ENCODE measurements at places on chromosomes 6 and 20.

- no peak overlapping the region for H3K27ac ChIP-seq
- no peak for DNase-seq
These were observed 208.7 kb upstream of the PRND start for GRCh38 chr20:4512891-4513550.

DNA sequence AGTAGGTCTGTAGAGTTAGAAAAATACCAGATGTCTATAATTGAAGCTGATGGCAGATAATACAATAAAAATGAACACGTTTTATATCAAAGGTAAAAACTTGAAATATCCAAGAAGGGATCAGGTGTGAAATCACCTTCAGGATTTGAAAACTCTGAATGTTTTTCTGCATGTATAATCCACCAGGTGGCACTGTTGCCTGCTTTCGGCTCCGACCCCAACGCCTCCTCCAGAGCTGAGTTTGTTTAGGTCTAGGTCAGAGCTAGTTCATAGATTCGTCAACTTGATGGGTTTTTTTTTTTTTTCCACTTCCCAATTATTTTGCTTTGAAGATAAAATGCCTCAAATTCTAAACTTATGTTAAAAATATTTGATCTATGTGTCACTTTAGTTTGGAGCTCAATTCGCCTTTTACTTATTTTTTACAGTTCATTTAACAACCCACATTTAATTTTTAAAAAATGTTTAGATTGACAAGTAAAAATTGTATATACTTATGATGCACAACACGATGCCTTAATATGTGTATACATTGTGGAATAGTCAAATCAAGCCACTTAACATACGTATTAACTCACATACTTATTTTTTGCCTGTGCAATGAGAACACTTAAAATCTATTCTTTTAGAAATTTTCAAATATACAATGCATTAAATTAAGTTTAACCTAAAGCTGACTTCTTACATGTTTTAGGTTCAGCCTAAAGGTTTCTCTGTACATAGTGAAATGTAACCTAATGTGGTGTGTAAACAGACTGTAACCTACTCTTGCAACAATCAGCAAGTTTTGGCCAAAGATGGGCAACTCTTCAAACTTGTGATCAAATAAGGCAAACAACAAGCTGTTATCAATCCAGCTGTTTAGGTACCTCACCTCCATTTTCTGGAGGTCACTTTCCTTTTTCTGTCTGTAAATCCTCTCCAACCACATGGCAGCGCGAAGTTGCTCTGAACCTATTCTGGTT is 39.4 kb upstream of the ENPP4 start:
- H3K27me3 ChIP-seq = no peaks in the 10 kb centered on the region
- no peaks in the 10 kb centered on the region for H3K4me1 ChIP-seq
- peak; percentile 80 for DNase-seq
- H3K4me3 ChIP-seq = no peak overlapping the region
- no peaks in the 10 kb centered on the region for H3K36me3 ChIP-seq

DNA sequence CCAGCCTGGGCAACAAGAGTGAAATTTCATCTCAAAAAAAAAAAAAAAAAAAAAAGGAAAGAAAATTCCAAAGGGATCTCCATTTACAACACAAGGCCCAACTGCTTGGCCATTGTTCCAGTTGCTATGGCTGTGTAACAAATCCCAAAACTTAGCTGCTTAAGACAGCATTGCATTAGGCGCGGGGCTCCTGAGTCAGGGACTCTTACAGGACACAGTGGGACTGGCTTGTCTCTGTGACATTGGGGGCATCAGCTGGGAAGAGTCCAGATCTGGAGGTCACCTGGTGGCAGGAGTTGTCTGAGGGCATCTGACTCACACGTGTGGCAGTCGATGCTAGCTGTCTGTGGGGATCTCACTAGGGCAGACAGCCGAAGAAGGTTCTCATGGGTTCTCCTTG is 35.6 kb downstream of the TTLL9 start:
- H3K4me3 ChIP-seq = no peak overlapping the region
- H3K27me3 ChIP-seq = no peaks in the 10 kb centered on the region
- no peaks in the 10 kb centered on the region for H3K4me1 ChIP-seq
- no peak overlapping the region for H3K27ac ChIP-seq

GRCh38 chr20:16451001-16451400 is 122.2 kb downstream of the KIF16B start:
- no peak overlapping the region for H3K27ac ChIP-seq
- no peaks in the 10 kb centered on the region for H3K36me3 ChIP-seq
- no peak for DNase-seq
- no peak overlapping the region for H3K4me3 ChIP-seq

GRCh38 chr6:2447931-2448330 is 202.5 kb upstream of the GMDS start:
- H3K27me3 ChIP-seq = no peaks in the 10 kb centered on the region
- peaks cover 7% of the 10 kb centered on the region for H3K4me1 ChIP-seq
- H3K4me3 ChIP-seq = no peak overlapping the region
- no peaks in the 10 kb centered on the region for H3K36me3 ChIP-seq

- H3K27me3 ChIP-seq = no peaks in the 10 kb centered on the region
- no peak for DNase-seq
- no peak overlapping the region for H3K27ac ChIP-seq
- H3K4me1 ChIP-seq = no peaks in the 10 kb centered on the region
- no peaks in the 10 kb centered on the region for H3K36me3 ChIP-seq
- H3K4me3 ChIP-seq = no peak overlapping the region
These were observed 165.3 kb downstream of the CDH4 start for GRCh38 chr20:61417221-61417941.

DNA sequence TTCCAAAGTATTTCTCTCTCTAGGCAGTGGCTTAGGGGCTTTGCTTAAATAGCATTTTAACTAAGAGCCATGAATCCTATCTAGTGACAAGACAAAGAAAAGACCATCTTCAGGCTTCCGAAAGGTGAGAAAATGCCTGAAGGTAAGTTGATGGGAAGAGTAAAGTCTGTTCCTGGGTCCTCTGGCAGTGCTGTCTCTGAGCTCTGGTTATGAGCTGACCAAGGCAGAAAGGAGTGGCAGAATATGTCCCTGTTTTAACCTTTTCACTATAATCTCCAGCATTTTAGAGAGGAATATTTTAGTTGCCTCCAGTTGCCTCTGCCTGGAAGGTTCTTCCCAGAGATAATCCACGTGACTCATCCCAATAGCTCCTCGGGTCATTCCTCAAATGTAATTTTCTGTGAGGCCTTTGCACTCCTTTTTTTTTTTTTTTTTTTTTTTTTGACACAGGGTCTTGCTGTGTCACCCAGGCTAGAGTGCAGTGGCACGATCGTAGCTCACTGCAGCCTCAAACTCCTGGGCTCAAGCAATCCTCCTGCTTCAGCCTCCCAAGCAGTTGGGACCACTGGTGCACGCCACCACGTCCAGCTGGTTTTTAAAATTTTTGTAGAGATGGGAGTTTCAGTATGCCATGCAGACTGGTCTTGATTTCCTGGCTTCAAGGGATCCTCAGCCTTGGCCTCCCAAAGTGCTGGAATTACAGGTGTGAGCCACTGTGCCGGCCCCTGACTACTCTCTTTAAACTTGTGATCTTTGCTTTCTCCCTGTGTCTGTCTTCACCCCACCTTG is 3.7 kb upstream of the ARMH2 start:
- no peaks in the 10 kb centered on the region for H3K4me1 ChIP-seq
- no peak overlapping the region for H3K4me3 ChIP-seq
- H3K27ac ChIP-seq = no peak overlapping the region
- H3K36me3 ChIP-seq = no peaks in the 10 kb centered on the region

DNA sequence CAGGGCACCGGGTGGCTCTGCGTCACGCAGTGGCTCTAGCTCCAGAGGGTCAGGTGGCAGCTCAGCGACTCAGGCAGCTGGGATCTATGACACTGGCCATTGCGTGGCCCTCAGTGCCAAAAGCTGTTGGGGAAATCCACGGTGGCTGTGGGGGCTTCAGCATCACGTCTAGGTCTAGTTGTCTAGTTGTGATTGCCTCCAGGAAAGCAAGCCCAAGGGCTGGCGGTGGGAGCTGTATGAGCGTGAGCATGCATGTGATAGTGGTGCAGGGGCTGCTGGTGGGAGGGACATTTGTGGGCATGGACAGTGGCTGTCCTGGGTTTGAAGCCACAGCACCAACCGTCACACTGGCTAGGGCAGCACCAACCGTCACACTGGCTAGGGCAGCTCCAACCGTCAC is 191.4 kb downstream of the THBS2 start:
- H3K27ac ChIP-seq = no peak overlapping the region
- DNase-seq = no peak

- peaks cover 5% of the 10 kb centered on the region for H3K4me1 ChIP-seq
- DNase-seq = no peak
- H3K27me3 ChIP-seq = no peaks in the 10 kb centered on the region
These were observed 7.6 kb upstream of the CCN2 start for GRCh38 chr6:131958542-131959470.

- DNase-seq = no peak
- H3K4me1 ChIP-seq = peaks cover 12% of the 10 kb centered on the region
- no peak overlapping the region for H3K4me3 ChIP-seq
- H3K27ac ChIP-seq = no peak overlapping the region
These were observed 12.2 kb downstream of the PRDM13 start for GRCh38 chr6:99618649-99619408.

DNA sequence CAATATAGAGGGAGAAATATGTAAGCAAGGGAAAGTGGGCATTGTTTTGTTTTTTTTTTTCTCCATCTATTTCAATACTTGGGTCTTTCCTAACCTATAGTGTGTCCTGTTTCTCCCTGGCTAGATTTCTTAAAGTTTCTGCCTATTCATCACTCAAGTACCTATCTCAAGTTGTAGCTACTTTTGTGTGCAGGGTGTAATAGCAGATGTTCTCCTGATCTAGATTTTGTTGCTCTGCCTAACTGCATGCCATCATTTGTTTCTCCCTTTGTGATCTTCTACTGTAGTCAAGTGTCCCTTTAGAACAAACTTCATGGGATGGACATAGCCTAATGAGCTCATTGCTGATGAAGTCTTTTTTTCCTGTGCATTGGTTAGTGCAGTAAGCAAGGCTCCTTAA is 45.8 kb downstream of the TOP1 start:
- no peak for DNase-seq
- H3K27ac ChIP-seq = no peak overlapping the region
- no peaks in the 10 kb centered on the region for H3K27me3 ChIP-seq
- H3K36me3 ChIP-seq = peaks cover 42% of the 10 kb centered on the region
- peaks cover 79% of the 10 kb centered on the region for H3K4me1 ChIP-seq
- no peak overlapping the region for H3K4me3 ChIP-seq

DNA sequence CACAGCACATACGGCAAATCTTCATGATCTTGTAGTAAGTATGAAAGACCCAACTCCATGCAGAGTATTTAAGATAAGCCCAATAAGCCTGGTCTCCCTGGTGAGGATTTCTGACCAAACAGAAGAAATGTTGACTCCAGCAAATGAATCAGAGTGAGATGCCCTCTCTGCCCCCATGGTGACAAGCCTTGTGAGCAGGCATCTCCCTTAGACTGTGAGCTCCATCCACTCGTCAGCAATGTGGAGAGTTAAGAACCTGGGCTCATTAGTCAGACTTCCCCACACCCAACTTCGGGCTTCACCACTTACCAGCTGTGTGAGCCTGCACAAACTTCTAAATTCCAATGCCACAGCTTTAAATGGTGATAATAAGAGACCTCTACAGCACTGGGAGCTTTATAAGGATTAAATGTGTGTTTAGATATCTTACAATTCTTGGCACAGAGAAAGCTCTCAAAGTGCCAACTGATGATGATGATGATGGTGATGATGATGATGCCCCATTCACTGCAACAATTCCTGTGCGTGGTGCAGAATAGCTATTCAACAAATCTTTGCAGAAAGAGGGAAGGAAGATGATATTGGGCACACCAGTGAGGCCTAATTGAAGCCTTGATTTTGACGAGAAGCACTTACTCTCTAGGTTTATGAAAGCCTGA is 253.4 kb upstream of the TAB2 start:
- H3K4me1 ChIP-seq = peaks cover 28% of the 10 kb centered on the region
- DNase-seq = no peak
- H3K36me3 ChIP-seq = no peaks in the 10 kb centered on the region
- H3K27ac ChIP-seq = no peak overlapping the region
- H3K4me3 ChIP-seq = no peak overlapping the region
- H3K27me3 ChIP-seq = no peaks in the 10 kb centered on the region

- H3K27me3 ChIP-seq = no peaks in the 10 kb centered on the region
- no peak for DNase-seq
- H3K36me3 ChIP-seq = no peaks in the 10 kb centered on the region
- H3K4me3 ChIP-seq = no peak overlapping the region
- H3K4me1 ChIP-seq = peaks cover 24% of the 10 kb centered on the region
These were observed 55.7 kb downstream of the AFG1L start for GRCh38 chr6:108350528-108350927.

DNA sequence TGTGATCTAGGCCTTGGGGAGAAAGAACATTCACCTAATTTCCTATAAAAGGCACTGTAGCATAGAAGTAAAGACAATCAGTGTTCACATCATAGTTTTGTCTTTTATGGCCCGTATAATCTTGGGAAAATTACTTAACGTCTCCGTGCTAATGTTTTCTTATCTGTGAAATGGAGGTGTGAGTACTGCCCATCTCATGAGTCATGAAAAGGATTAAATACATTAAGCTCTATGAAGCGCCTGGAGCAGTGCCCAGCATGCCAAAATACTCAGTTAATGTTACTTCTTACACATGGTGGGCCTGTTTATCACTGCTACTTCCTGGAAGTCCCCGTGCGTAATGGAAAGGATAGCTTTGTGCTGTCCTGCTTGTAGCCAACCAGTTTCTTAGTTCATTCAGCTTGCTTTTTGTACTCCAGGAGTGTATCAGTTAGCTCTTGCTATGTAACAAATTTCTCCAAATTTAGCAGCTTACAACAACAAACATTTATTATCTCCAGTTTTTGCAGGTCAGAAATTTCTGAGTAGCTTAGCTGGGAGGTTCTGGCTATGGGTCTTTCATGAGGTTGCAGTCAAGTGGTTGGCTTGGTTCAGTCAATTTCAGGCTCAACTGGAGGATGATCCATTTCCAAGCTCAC is 103.6 kb upstream of the BMP2 start:
- H3K27me3 ChIP-seq = no peaks in the 10 kb centered on the region
- no peak overlapping the region for H3K4me3 ChIP-seq
- DNase-seq = no peak
- peak overlapping the region; percentile 19 for H3K27ac ChIP-seq

- no peak overlapping the region for H3K27ac ChIP-seq
- H3K4me3 ChIP-seq = no peak overlapping the region
- peak; percentile 83 for DNase-seq
- H3K4me1 ChIP-seq = no peaks in the 10 kb centered on the region
- no peaks in the 10 kb centered on the region for H3K36me3 ChIP-seq
These were observed 103.6 kb downstream of the PAX1 start for GRCh38 chr20:21808863-21809664.

GRCh38 chr6:63537201-63537958 is 34.9 kb upstream of the LOC128125822 start:
- H3K27ac ChIP-seq = no peak overlapping the region
- H3K36me3 ChIP-seq = no peaks in the 10 kb centered on the region
- no peak for DNase-seq

- no peak for DNase-seq
- no peak overlapping the region for H3K27ac ChIP-seq
- no peaks in the 10 kb centered on the region for H3K36me3 ChIP-seq
- no peaks in the 10 kb centered on the region for H3K4me1 ChIP-seq
These were observed 48.6 kb upstream of the RCAN2 start for GRCh38 chr6:46539866-46540265.

Data from spleen (tissue), 13 donors.